ENCODE measurements at places on chromosomes 12 and 14.

GRCh38 chr14:68088451-68088854, 268.9 kb downstream of the RAD51B start:
- DNase-seq, result no peak

DNA sequence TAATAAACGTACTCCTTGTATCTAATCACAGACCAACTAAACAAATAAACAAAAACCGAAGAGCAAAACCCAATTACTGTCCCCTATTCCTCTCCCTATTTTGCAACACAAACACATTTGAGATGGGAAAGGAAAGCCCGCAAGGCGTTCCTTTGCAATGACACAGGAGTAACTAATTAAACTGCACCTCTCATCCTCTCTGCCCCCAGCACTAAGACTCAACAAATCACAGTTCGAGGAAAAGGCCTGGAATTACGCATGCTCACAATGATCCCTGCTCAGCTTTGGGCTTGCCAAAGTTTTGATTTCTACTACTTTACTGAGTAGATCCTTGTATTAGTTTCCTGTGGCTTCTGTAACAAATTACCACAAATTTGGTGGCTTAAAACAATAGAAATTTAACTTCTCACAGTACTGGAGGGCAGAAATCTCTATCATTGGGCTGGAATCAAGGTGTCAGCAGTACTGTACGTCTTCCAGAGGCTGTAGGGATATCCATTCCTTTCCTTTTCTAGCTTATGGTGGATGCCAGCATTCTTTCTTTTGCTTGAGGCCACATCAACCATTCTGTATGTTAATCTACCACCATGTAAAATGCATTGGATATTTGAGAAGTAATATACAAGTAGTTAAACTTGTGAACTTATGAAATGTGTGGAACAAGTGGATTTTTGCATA, 123.0 kb downstream of the NAV3 start:
- DNase-seq, result peak; percentile 34

DNA sequence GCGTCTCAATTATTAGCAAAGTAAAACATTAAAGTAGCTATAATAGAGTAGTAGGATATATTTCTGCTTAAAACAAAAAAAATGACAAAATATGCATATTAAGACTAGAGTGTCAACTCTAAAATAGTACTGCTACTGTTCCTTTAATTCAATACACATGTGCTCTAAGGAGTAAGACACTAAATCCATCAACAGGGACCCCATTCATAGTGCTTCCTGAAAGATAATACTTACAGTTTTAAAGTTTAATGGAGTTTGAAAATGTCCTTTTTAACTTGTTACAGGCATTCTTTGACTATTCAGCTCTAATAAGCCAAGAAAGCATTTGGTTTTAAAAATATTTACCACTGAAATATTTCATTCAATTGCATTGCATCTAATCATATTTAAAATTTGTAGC, 145.2 kb downstream of the ADAMTS20 start:
- DNase-seq, result no peak

- DNase-seq, result no peak
Observed at GRCh38 chr14:97056086-97056485, 258.9 kb downstream of the VRK1 start.

- DNase-seq, result no peak
Observed at GRCh38 chr12:20450591-20451180, 82.3 kb downstream of the PDE3A start.

GRCh38 chr14:56207626-56208292, 89.5 kb downstream of the PELI2 start:
- DNase-seq, result no peak

- no peak for DNase-seq
Observed at GRCh38 chr12:132163911-132164288, 19.6 kb downstream of the NOC4L start.

GRCh38 chr14:49212721-49213120, 373.5 kb downstream of the RPS29 start:
- no peak for DNase-seq

DNA sequence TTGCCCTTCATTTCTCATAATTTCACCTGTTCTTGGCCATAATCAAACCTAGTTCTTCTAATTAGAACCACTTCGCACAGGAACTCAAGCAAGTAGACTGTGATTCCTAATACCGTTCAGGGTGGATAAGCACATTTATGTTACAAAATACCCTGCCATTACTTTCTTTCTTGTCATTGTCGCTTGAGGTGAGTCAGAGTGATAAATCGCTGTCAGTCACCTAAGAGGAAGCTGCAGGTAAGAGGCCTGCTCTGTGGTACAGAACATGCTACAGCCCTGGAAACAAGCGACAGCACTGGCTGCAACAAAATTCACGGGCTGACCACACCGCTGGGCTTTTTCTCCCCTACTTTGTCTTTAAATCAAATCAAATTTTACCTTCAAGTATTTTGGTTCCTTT, 218.2 kb downstream of the ANO6 start:
- DNase-seq, result no peak

DNA sequence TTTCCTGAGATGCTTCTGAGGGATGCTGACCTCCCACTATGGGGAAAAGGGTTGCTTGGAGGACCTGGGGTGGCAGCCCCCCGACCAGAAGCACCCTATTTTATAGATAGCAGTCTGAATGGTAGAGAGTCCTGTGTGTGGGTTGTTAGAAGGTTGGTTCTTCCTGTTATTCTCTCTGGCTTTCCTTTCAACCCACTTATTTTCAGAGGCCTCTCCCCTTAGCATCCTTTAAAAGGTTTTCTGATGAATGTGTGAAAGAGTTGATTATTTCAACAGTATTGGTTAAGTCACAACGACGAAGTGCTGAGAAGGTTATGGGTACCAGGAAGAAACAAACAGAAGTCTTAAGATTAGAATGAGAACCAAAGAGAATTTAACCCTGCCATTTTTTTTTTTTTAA, 20.8 kb upstream of the MANSC4 start:
- no peak for DNase-seq

DNA sequence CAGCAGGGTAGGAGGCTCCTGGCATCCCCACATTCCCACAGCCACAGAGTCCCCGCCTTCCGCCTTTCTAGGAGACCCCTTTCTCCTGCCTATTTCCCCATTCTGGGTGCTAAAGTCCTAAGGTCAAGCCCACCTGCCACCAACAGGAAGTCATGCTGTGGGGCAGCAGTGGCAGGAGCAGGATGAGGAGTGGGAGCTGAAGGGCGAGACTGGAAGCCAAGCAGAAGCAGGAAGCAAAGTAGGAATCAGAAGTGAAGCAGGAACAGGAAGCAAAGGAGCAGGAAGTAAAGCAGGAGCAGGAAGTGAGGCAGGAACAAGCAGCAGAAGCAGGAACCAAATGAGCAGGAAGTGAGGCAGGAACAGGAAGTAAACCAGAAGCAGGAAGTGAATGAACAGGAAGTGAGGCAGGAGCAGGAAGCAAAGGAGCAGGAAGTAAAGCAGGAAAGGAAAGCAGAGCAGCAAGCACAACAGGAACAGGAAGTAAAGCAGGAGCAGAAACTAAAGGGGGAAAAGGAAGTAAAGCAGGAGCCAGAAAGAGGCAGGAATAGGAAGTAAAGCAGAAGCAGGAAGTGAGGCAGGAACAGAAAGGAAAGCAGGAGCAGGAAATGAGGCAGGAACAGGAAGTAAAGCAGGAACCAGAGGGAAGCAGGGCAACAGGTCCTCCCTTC, 38.3 kb upstream of the RIMBP2 start:
- DNase-seq, result no peak

- peak; percentile 85 for DNase-seq
Observed at GRCh38 chr14:23153851-23154796, 29.3 kb downstream of the SLC7A8 start.

- DNase-seq, result no peak
Observed at GRCh38 chr14:91127401-91127801, 13.5 kb downstream of the DGLUCY start.

- no peak for DNase-seq
Observed at GRCh38 chr12:87928031-87928430, 101.2 kb downstream of the C12orf50 start.

DNA sequence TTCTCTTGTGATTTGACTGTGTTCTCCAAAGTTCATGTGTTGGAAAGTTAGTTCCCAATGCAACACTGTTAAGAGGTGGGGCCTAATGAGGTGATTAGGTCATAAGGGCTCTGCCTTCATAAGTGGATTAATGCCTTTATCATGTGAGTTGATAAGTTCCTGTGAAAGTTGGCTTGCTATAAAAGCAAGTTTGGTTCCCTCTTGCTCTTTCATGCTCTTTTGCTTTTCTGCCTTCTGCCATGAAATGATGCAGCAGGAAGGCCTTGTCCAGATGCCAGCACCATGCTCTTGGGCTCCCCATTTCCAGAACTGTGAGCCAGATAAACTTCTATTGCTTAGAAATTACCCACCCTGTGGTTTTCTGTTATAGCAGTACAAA, 41.9 kb downstream of the SLC16A7 start:
- DNase-seq, result peak; percentile 44

GRCh38 chr14:37816743-37817295, 221.4 kb downstream of the TTC6 start:
- no peak for DNase-seq

GRCh38 chr14:95362138-95362494, 42.4 kb upstream of the CLMN start:
- DNase-seq, result peak; percentile 75

GRCh38 chr14:30214461-30215090, 286.9 kb upstream of the PRKD1 start:
- peak; percentile 52 for DNase-seq

DNA sequence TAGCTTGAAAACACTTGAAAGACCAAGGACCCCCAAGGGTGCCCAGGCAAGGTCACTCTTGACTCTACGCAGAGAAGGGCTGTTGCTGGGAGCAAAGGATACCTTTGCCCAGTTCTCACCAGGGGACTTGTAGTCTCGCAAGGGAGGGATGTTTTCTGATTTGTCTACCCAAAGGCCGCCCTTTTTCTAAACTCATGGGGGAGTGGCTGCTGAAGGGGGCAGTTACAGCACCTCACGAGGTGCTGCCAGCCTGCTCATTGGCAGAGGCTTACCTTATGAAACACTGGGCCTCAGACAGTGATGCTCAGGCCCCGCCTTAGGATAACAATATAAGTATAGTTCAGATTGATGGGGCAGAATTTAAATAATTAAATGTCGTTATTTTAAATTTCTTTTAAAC, 107.0 kb downstream of the ETV6 start:
- DNase-seq, result no peak

DNA sequence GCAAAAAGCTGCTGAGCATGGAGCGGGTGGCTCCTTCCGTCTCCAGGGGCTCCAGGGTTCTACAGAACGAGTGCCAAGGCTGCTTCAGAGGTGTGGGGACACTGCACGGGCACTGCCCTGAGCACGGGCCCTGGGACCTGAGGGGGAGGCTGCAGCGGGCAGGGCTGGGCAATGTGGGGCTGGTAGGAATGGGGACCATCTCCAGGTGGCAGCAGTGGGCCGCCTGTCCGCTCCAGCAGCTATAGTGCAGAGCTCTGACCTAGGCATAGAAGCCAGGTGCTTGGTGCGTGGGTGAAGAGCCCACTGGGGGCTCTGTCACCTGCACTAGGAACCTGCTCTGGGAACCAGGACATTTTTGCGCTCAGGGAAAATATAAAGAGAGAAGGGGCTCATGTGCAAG, 22.3 kb downstream of the HDAC7 start:
- DNase-seq, result peak; percentile 89

- DNase-seq, result no peak
Observed at GRCh38 chr14:76829650-76830421, 3.6 kb downstream of the LRRC74A start.

GRCh38 chr12:62722971-62723680, 211.8 kb downstream of the PPM1H start:
- DNase-seq, result no peak

DNA sequence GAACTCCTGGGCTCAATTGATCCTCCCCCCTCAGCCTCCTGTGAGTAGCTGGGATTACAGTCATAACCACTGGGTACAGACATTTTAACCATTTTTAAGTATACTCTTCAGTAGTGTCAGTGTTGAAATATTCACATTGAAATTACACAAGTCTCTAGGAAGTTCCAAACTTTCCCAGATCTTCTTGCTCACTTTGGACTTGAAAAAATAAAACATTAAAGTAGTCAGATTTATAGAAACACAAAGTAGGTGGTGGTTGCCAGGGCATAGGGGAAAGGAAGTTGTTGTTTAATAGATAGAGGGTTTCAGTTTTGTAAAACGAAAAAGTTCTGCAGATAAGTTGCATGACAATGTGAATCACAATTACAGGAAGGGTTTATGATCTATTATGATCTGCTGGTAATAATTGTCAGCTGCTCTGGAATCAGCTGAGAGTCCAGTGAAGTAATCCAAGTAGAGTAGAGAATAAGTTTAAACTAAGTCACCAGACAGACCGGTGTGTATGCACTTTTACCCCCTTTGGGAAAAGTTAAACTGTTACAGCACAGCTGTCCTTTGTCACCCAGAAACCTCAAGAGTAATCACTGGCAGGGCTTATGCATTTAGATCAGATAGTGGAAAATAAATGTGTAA, 27.4 kb downstream of the PCNX1 start:
- no peak for DNase-seq

Measured in endodermal cell (in vitro differentiated cells).